ENCODE measurements at places on chromosomes 4 and X. TPM values are rescaled to one million over a fixed set of nuclear protein-coding genes. Genes with fewer than 3 reads are reported as not detected.

The GC gene
- 1.4 TPM for total RNA-seq

The CYSLTR1 gene
- total RNA-seq = 2.5 TPM

The DMRTC1B gene
- total RNA-seq = 0.42 TPM

The ANTXR2 gene
- total RNA-seq = 93.6 TPM

The CSAG1 gene
- total RNA-seq = not detected

The VCX gene
- not detected for total RNA-seq

The COPS4 gene
- 67.4 TPM for total RNA-seq

The SMARCA1 gene
- 99.9 TPM for total RNA-seq

The RAB40A gene
- 0.65 TPM for total RNA-seq

The RNF175 gene
- total RNA-seq = 6.3 TPM

The CPE gene
- 76.7 TPM for total RNA-seq

The SORBS2 gene
- 592 TPM for total RNA-seq

The ARHGAP4 gene
- total RNA-seq = 47.1 TPM

The DDX53 gene
- total RNA-seq = not detected

The SOX3 gene
- total RNA-seq = not detected

Measured in adrenal gland (tissue), 19 donors.